Neural crest cell (in vitro differentiated cells): ENCODE measurements at places on chromosomes 12 and 14. TPM values are rescaled to one million over a fixed set of nuclear protein-coding genes. Genes with fewer than 3 reads are reported as not detected.

NT5DC3 gene
- 14.4 and 15.4 TPM in 2 replicates for total RNA-seq

FSCB gene
- total RNA-seq: not detected in 2 replicates

KLRK1 gene
- not detected in 2 replicates for total RNA-seq

SMIM41 gene
- not detected in 2 replicates for total RNA-seq

KRT72 gene
- total RNA-seq: not detected in 2 replicates

SLC17A8 gene
- not detected in 2 replicates for total RNA-seq

PLEKHH1 gene
- total RNA-seq: 35.7 and 40.0 TPM in 2 replicates

KCNH3 gene
- total RNA-seq: 0.16 and 0.34 TPM in 2 replicates

NTS gene
- total RNA-seq: 0.25 and 0.40 TPM in 2 replicates

HCAR1 gene
- not detected in 2 replicates for total RNA-seq

GRCh38 chr14:90201344-90201743, 55.0 kb upstream of the PSMC1 start:
- H3K36me3 ChIP-seq: no peaks in the 10 kb centered on the region
- peaks cover 20% of the 10 kb centered on the region for H3K27me3 ChIP-seq
- no peak for DNase-seq
- no peak overlapping the region for H3K4me3 ChIP-seq
- no peak overlapping the region for H3K27ac ChIP-seq

DNA sequence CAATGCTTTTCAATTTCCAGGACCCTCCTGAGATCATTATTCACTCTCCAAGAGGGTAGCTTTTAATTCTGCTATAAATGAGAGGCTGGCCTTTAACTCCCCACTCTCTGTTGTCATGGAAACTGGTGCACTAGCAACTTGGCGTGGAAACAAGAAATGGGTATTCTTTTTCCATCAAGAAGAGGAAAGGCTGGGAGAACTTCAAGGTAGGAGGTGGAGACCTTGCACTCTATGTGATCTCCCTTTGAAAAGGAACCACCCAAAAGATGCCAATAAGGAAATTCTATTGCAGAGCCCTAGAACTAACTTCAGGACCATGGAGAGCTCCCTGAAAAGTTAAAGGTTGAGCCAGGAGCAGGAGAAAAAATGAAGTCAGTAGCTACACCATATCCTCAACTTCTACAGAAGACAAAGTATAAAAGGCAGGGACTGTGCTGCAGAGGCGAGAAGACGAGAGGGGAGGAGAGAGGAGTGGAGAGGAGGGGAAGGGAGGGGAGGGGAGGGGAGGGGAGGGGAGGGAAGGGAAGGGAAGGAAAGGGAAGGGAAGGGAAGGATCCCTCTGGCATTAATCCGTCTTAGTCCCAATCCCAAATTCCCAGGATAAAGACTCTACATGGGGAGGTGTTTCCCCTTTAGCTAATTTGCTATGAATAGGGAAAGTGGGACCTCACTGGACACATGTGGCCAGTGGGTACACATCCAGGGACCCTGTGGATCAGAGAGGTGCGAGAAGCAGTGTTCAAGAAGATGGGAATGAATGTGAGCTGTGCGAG, 46.7 kb upstream of the FICD start:
- no peak overlapping the region for H3K27ac ChIP-seq
- H3K4me1 ChIP-seq: no peaks in the 10 kb centered on the region
- H3K36me3 ChIP-seq: no peaks in the 10 kb centered on the region
- DNase-seq: peak; percentile 48

GRCh38 chr12:11980115-11980514, 90.6 kb upstream of the BCL2L14 start:
- no peaks in the 10 kb centered on the region for H3K36me3 ChIP-seq
- no peak overlapping the region for H3K4me3 ChIP-seq

DNA sequence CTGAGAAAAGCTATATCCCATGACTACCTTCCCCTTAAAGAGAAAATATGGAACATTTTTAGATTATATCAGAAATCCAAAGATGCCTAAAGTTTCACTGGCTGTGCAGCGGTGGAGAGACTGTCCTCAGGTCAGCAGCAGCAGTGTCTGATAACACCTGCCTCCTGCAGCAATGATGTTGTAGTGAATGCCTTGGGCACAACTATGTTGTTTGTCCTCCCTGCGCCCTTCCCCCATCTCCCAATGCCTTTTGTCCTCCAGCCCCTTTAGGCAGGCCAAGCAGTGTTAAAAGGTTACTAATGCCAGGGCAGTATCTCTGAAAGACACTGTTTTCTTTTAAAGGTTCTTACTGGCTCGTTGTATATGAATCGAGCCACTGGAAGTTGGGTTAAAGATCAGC, 13.2 kb downstream of the RTRAF start:
- peak overlapping the region; percentile 69 for H3K27ac ChIP-seq
- no peak for DNase-seq
- no peaks in the 10 kb centered on the region for H3K27me3 ChIP-seq
- H3K4me3 ChIP-seq: peak overlapping the region; percentile 70
- peaks cover 24% of the 10 kb centered on the region for H3K4me1 ChIP-seq

DNA sequence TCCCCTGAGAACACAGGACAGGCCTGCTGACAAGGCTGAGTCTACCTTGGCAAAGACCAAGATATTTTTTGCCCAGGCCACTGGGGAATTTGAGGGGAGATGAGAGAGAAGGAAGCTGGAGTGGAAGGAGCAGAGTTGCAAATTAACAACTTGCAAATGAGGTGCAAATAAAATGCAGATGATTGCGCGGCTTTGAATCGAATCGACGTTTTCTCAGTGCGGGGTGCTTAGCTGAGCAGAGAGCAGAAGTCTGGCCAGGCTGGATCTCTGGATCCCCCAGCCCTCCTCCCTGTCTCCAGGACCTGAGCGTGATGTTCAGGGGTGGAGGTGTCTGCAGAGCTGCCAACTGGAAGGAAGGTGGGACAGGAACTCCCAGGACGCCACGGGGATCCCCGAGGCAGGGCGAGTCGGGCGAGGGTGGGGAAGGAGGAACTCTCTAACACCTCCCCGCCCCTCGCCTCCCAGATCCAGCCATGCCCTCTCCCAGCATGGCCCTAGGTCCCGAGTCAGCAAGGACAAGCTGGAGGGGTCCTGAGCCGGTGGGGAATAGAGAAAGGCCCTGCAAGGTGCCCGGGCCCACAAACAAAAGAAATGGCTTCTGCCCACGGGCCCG, 527 bp upstream of the CARMIL3 start:
- H3K4me3 ChIP-seq: peak overlapping the region; percentile 71
- H3K27ac ChIP-seq: no peak overlapping the region
- peaks cover 14% of the 10 kb centered on the region for H3K4me1 ChIP-seq
- H3K27me3 ChIP-seq: peaks cover 24% of the 10 kb centered on the region

- H3K4me3 ChIP-seq: no peak overlapping the region
- H3K4me1 ChIP-seq: no peaks in the 10 kb centered on the region
- no peak overlapping the region for H3K27ac ChIP-seq
Observed at GRCh38 chr14:35161231-35161630, 38.9 kb downstream of the PRORP start.

- no peak for DNase-seq
- H3K4me1 ChIP-seq: peaks cover 10% of the 10 kb centered on the region
- H3K36me3 ChIP-seq: no peaks in the 10 kb centered on the region
- H3K27ac ChIP-seq: no peak overlapping the region
Observed at GRCh38 chr12:15605881-15606590, 183.2 kb downstream of the EPS8 start.

GRCh38 chr14:104718147-104718546, 5.9 kb upstream of the ADSS1 start:
- no peaks in the 10 kb centered on the region for H3K36me3 ChIP-seq
- H3K4me1 ChIP-seq: peaks cover 4% of the 10 kb centered on the region
- no peaks in the 10 kb centered on the region for H3K27me3 ChIP-seq
- no peak overlapping the region for H3K4me3 ChIP-seq

- no peak for DNase-seq
- H3K36me3 ChIP-seq: no peaks in the 10 kb centered on the region
- H3K4me1 ChIP-seq: no peaks in the 10 kb centered on the region
- H3K27me3 ChIP-seq: no peaks in the 10 kb centered on the region
- no peak overlapping the region for H3K4me3 ChIP-seq
Observed at GRCh38 chr12:50302686-50303085, 19.4 kb upstream of the LIMA1 start.

DNA sequence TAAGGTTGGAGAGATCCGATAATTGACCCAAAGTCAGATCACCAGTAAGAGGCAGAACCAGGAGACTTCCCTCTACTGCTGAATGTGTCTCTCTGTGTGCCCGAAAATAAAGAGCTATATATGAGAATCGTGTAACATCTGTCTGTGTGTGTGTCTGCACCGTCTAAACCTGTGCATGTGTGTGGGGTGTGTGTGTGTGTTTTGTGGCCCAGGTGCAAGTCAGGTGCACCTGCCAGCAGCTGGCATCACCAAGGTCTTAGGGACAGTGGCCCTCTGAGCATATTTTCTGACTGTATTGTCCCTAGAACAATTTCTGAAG, 24.7 kb upstream of the KRT78 start:
- no peaks in the 10 kb centered on the region for H3K36me3 ChIP-seq
- H3K27me3 ChIP-seq: peaks cover 34% of the 10 kb centered on the region
- H3K4me3 ChIP-seq: peak overlapping the region; percentile 60
- peaks cover 19% of the 10 kb centered on the region for H3K4me1 ChIP-seq

DNA sequence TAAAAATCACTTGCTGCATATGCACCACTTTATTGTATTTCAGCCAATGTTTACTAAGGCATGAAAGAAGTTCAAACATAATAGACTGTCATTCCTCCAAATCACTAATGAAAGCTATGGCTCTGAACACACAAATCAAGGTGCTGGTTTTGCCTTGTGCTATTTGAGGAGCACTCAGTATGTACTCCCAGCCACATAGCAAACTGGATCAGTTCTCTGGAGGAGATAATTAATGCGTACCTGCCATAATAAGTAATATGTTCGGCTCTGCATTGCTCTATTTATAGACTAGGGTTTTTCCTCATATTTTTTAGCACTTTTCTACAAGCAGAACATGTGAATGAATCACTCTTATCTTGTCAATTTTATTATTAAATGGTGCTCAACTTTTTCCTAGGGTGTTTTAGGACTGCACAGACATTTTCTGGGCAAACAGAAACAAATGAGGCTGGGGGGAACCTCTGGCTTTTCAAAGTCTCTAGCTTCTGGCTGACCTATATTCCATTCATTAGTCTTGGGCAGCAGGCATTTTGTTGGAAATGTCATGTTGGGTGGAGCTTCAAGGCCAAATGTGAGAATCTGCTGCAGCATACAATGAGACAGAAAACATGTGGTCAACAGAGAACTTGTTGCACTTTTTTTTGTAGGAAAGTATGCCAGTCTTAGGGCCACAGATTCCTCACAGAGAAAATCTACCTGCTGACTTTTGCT, 88.4 kb downstream of the GRIP1 start:
- no peaks in the 10 kb centered on the region for H3K27me3 ChIP-seq
- no peak overlapping the region for H3K27ac ChIP-seq
- no peaks in the 10 kb centered on the region for H3K36me3 ChIP-seq
- H3K4me1 ChIP-seq: no peaks in the 10 kb centered on the region
- no peak for DNase-seq

DNA sequence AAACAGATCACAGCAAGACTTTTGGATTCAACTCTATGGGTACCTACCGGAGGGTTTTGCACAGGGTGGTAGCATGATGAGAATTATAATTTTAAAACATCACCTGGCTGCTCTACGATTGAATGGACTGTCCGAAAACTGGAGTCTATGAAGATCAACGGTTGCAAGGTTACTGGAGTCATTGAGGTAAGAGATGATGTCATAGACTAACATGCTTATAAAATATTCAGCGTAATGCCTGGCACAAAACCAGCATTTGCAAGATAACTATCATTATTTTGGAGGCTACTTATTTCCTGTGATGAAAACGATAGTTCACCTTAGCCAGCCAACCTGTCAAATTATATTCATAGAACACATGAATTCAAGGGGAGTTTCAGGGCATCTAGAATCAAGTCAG, 580.6 kb upstream of the TBX3 start:
- no peak overlapping the region for H3K4me3 ChIP-seq
- no peaks in the 10 kb centered on the region for H3K36me3 ChIP-seq
- no peaks in the 10 kb centered on the region for H3K27me3 ChIP-seq
- DNase-seq: no peak
- no peak overlapping the region for H3K27ac ChIP-seq

GRCh38 chr12:12088761-12089160, 18.0 kb downstream of the BCL2L14 start:
- H3K27ac ChIP-seq: no peak overlapping the region
- DNase-seq: no peak
- H3K4me3 ChIP-seq: no peak overlapping the region
- peaks cover 48% of the 10 kb centered on the region for H3K4me1 ChIP-seq
- H3K27me3 ChIP-seq: no peaks in the 10 kb centered on the region
- no peaks in the 10 kb centered on the region for H3K36me3 ChIP-seq

- no peak overlapping the region for H3K27ac ChIP-seq
- peaks cover 4% of the 10 kb centered on the region for H3K36me3 ChIP-seq
- no peaks in the 10 kb centered on the region for H3K27me3 ChIP-seq
- peaks cover 11% of the 10 kb centered on the region for H3K4me1 ChIP-seq
- DNase-seq: no peak
Observed at GRCh38 chr14:56322531-56322930, 204.3 kb downstream of the PELI2 start.

GRCh38 chr14:21350539-21350938, 33.3 kb downstream of the SUPT16H start:
- no peaks in the 10 kb centered on the region for H3K27me3 ChIP-seq
- H3K27ac ChIP-seq: no peak overlapping the region
- no peak overlapping the region for H3K4me3 ChIP-seq
- peaks cover 24% of the 10 kb centered on the region for H3K36me3 ChIP-seq
- DNase-seq: no peak

- H3K27ac ChIP-seq: no peak overlapping the region
- no peaks in the 10 kb centered on the region for H3K36me3 ChIP-seq
- no peaks in the 10 kb centered on the region for H3K4me1 ChIP-seq
- no peaks in the 10 kb centered on the region for H3K27me3 ChIP-seq
- no peak overlapping the region for H3K4me3 ChIP-seq
Observed at GRCh38 chr12:128662101-128662500, 161.7 kb downstream of the SLC15A4 start.

DNA sequence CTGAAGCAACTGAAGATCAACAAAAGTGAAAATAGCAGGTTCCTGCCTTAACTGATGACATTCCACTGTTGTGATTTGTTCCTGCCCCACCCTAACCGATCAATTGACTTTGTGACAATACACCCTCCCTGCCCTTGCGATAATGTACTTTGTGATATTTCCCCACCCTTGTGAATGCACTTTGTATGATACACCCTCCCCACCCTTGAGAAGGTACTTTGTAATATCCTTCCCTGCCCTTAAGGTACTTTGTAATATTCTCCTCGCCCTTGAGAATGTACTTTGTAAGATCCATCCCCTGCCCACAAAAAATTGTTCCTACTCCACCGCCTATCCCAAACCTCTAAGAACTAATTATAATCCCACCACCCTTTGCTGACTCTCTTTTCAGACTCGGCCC, 41.4 kb downstream of the BCAT1 start:
- no peaks in the 10 kb centered on the region for H3K36me3 ChIP-seq
- peaks cover 4% of the 10 kb centered on the region for H3K27me3 ChIP-seq

- peaks cover 3% of the 10 kb centered on the region for H3K36me3 ChIP-seq
- H3K27me3 ChIP-seq: peaks cover 74% of the 10 kb centered on the region
- DNase-seq: no peak
- H3K4me1 ChIP-seq: peaks cover 6% of the 10 kb centered on the region
Observed at GRCh38 chr12:101209319-101210302, at the start of gene SLC5A8. SLC5A8 (minus strand) TSS chr12:101210238; CDS start chr12:101209848, 390 bp downstream.

GRCh38 chr12:116975779-116976393, 65.1 kb downstream of the FBXW8 start:
- H3K36me3 ChIP-seq: peaks cover 17% of the 10 kb centered on the region
- H3K27ac ChIP-seq: no peak overlapping the region
- no peak for DNase-seq
- H3K4me3 ChIP-seq: no peak overlapping the region
- no peaks in the 10 kb centered on the region for H3K27me3 ChIP-seq

- no peaks in the 10 kb centered on the region for H3K27me3 ChIP-seq
- no peak for DNase-seq
- no peaks in the 10 kb centered on the region for H3K4me1 ChIP-seq
- no peak overlapping the region for H3K27ac ChIP-seq
- peaks cover 20% of the 10 kb centered on the region for H3K36me3 ChIP-seq
- no peak overlapping the region for H3K4me3 ChIP-seq
Observed at GRCh38 chr12:27303139-27304111, 29.2 kb upstream of the BMAL2 start.
